Right renal pelvis (tissue), 4 donors: ENCODE measurements at places on chromosomes 1 and 21.

DNA sequence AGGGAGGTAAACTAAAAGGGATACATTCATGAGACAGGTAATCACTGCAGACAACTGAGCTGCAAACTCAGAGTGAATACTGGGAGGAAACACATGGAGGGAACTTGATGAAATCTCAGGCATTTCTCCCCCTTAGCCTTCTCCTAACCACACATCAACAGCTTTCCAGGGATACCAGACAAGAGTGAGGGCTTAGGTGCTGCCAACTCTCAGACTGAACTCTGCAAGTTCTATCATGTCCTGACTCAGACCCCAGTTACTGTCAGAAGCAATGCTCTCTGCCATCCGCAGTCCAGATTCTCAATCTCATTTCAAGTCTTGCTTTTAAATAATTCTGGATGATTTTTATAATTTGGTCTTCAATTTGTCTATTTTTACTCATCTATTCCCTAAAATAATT lies 267.3 kb downstream of the LTN1 start:
- no peak for DNase-seq

DNA sequence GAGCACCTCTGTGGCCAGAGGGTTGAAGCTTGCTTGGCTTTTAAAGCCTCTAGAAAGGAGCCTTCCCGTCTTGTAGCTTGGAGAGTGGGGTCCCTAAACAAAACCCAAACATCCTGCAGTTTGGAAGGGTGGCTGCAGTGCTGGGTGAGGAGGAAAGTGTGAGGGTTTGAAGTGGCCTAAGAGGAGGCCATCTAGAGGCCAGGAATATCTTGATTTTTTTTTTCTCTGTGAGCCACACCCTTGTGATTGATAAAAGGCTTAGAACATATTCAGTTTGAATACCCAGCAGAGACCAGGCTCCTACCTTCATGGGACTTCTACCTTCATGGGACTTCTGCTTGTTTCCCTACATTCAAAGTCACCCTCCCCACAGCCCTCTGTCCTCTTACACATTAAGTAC lies 37.3 kb upstream of the PIGV start:
- DNase-seq = no peak

DNA sequence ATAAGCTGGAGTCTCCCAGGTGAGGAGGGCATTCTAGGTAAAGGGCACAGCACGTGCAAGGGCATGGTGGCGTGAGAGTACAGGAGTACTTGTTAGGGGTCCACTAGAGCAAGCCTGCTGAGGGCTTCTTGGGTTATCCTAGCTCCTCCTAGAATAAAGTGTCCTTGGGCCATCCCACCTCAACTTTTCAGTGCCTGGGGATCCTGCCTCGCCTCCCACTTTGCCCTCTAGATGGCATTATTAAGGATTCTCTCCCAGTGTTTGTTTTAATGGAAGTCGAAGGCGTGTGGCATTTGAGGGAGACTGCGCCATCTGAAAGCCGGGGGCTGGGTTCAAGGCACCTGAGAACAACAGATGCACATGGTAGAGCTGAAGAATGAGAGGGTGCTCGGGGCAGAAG lies 74.5 kb upstream of the SELENON start:
- DNase-seq = no peak

GRCh38 chr1:208083715-208084085 lies 160.5 kb downstream of the PLXNA2 start:
- no peak for DNase-seq

DNA sequence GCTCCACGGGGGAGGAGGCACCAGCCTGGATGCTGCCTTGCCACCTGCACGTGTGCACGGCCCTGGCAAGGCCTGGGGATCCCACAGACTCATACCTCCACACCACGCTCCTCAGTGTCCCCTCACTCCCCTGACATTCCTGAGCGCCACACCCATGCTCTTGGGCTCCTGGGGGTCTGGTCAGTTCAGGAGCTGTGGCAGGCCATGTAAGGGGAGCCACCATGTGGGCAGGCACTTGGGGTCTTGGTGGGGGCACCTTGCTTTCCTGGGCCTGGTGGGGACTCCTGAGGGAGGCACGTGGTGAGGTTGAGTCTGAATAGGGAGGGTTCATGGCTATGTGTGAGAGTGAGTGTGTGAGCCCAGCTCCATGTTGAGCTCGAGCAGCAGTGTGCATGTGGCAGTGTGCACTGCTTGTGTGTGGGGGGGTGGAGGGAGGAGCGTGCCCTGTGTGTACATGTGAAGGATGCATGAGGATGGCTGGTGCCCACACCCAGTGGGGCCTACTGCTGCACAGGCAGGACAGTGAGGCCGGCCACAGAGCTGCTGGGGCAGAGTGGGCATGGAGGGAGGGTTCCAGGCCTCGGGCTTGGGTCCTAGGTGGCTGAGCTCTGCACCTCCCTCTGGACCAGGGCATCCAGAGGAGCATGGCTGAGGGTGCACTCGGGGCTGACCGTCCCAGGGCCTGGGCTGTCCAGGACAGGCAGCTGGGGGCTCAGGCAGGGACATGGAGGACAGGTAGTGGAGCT lies 1.6 kb downstream of the GJC2 start:
- no peak for DNase-seq

DNA sequence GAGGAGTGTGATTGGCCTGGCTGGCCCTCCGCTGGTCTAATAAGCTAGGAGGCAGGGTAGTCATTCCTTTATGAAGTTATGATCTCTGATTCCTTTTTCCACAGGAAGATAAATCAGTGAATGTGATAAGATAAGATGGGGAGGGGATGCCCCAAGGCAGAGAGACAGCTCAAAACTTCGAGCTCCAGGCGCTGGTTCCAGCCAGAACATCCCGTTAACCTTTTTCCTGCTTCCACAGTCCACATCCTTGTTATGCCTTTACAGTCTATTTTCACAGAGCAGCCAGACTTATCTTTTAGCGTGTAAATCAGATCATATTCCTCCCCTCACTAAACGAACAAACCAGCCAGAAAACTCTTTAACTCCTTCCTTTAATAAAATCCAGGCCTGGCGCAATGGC lies 38.5 kb upstream of the BMP8B start:
- no peak for DNase-seq

- no peak for DNase-seq
Observed at GRCh38 chr1:50553921-50554320, 130.7 kb upstream of the DMRTA2 start.

DNA sequence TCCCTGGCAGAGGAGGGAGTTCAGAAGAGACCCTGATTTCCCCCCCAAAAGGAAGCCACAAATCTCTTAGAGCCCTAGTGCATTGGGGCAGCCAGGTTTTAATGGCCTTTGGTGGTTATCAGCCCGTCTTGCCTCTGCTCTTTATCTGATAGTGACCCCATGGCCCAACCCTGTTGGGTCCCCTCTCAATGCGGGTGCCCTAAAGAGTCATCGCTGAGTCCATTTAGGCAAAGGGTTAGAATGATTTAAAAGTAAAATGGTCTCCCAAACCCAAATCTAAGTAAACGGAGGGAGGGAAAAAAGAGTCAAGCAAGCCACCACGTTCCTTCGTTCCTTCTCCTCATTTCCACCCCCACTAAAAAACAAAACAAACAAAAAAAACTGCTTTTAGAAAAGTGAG lies 164.0 kb downstream of the RUNX1 start:
- DNase-seq = no peak

- no peak for DNase-seq
Observed at GRCh38 chr1:201890806-201891450, 2.2 kb downstream of the SHISA4 start.

DNA sequence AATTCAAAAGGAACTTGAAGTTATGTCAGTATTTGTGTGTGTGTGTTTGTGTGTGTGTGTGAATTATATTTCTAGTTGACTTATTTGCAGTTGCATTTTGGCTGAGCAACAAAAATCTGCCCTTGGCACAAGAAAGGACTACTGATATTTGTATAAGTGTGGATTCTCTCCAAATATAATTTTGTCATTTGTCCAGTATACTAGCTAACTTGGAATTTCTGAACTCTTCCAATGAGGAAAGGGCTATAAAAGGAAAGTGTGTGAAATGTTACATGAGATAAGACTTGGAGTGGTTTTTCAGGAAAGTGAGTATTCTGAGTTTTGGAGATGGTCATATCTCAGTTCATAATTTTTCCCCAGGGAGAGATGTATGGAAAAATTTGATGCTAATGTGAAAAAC lies 1384.1 kb upstream of the B3GALT2 start:
- peak; percentile 7 for DNase-seq

DNA sequence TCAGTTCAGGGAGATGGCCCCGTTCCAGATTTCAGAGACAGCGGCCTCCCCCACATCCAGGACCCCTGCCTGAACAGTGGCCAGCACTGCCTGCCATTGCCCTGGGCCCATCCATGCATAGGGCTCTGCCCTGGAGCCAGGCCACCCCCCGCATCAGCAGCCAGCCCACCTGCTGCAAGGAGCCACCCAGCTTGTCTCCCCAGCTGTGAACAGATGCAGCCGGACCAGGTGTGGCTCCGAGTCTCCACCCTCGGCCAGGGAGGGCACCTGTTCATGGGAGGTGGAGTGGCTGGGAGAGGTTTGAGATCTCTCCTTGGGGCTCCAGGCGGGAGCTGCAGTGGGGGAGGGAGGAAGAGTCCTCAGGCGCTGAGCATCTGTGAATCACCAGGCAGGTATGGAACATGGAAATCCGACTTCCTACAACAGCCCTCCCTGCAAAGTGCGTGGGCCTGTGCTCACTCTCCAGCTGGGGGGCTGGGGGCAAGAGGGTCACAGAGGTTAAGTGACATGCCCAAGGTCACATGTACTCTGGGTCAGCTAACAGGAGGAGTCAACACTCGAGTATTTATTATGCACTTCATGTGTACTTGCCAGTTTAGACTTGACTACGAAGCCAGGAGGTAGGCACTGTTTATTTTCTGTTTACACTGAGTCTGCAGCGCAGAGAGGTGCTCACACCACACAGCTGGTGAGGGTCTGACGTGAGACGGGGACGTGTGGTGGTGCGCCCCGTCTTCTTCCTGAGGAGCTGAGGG lies 4.8 kb upstream of the HES5 start:
- no peak for DNase-seq

DNA sequence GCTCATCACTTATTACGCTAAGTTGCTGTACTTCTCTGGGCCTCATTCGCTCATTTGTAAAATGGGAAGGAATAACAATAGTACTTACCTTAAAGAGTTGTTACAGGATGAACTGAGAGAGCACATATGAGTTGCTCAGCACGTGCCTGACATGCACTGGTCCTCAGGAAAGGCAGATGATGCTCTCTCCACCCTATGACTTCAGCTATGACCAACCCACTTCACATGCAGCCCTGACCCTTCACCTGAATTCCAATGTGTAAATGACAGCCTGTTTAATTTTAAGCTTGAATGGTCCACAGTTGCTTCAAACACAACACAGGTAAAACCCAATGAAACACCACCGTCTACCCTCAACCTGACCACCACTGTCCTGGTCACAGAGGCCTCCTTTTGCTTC lies 32.9 kb downstream of the GADD45A start:
- no peak for DNase-seq

DNA sequence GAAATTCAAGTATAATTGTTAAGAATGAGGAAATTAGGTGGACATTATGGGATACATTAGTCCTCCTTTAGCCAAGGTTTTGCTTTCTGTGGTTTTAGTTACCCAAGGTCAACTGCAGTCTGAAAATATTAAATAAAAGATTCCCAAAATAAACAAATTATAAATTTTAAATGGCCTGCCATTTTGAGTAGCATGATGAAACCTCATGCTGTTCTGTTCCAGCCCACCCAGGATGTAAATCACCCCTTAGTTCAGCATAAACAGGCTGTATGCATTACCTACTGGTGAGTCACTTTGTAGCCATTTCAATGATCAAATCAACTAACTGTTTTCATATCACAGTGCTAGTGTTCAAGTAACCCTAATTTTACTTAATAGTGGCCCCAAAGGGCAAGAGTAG lies 132.5 kb upstream of the LYPLAL1 start:
- no peak for DNase-seq
